Prostate gland (tissue), 2 donors: ENCODE measurements at places on chromosomes 4 and X. TPM values are rescaled to one million over a fixed set of nuclear protein-coding genes. Genes with fewer than 3 reads are reported as not detected.

The NSG1 gene
- 17.1 TPM for total RNA-seq

- H3K27ac ChIP-seq: no peak overlapping the region
- H3K36me3 ChIP-seq: no peaks in the 10 kb centered on the region
- H3K27me3 ChIP-seq: no peaks in the 10 kb centered on the region
- no peak overlapping the region for H3K4me3 ChIP-seq
Measured at GRCh38 chrX:31461266-31461665, 389.4 kb upstream of the FTHL17 start.

The PRKG2 gene
- 5.2 TPM for total RNA-seq

The PABPC1L2B gene
- 2.0 TPM for total RNA-seq

The SRPX gene
- 8.6 TPM for total RNA-seq

- H3K4me3 ChIP-seq: no peak overlapping the region
- no peaks in the 10 kb centered on the region for H3K27me3 ChIP-seq
- no peaks in the 10 kb centered on the region for H3K4me1 ChIP-seq
- H3K36me3 ChIP-seq: no peaks in the 10 kb centered on the region
- DNase-seq: no peak
Measured at GRCh38 chrX:17669891-17670290, 67.4 kb upstream of the SCML1 start.

- no peaks in the 10 kb centered on the region for H3K4me1 ChIP-seq
- no peaks in the 10 kb centered on the region for H3K36me3 ChIP-seq
- no peak for DNase-seq
- no peak overlapping the region for H3K4me3 ChIP-seq
- H3K27me3 ChIP-seq: no peaks in the 10 kb centered on the region
- H3K27ac ChIP-seq: no peak overlapping the region
Measured at GRCh38 chrX:41589634-41590270, 99.0 kb upstream of the GPR34 start.

GRCh38 chrX:150616179-150616862, 47.9 kb downstream of the MTM1 start:
- DNase-seq: no peak
- H3K27me3 ChIP-seq: no peaks in the 10 kb centered on the region
- no peaks in the 10 kb centered on the region for H3K4me1 ChIP-seq
- no peak overlapping the region for H3K4me3 ChIP-seq
- H3K36me3 ChIP-seq: no peaks in the 10 kb centered on the region

GRCh38 chr4:100582146-100582545, 64.3 kb upstream of the EMCN start:
- DNase-seq: no peak
- H3K4me3 ChIP-seq: no peak overlapping the region
- no peaks in the 10 kb centered on the region for H3K27me3 ChIP-seq
- H3K27ac ChIP-seq: no peak overlapping the region
- H3K4me1 ChIP-seq: no peaks in the 10 kb centered on the region
- no peaks in the 10 kb centered on the region for H3K36me3 ChIP-seq

DNA sequence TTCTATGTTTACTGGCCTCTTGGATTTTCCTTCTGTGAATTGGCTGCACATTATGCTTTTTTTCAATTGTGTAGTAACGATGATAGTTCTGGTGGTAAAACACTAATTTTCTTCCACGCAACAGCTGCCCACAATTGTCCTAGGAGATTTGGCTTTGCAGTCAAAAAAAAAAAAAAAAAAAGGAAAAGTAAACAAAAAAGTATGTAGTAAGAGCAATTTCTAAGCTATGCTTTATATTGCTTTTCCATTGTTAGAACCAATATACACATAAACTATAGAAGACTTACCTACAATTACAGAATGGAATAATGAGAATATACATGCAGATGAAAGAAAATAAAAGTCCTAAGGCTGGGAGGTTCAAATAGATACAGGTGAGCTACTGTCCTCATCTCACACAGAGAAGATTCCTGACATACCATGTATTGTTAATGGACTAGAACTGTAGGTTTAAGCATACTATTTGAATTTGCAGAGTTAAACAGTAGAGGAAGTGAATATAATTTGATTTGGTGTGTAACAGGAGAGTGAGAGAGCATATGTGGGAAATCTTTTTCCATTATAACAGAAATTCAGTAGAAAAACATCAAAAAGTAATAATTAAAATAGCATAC, 976.2 kb downstream of the RAB28 start:
- H3K4me1 ChIP-seq: no peaks in the 10 kb centered on the region
- H3K27ac ChIP-seq: no peak overlapping the region
- H3K27me3 ChIP-seq: no peaks in the 10 kb centered on the region

DNA sequence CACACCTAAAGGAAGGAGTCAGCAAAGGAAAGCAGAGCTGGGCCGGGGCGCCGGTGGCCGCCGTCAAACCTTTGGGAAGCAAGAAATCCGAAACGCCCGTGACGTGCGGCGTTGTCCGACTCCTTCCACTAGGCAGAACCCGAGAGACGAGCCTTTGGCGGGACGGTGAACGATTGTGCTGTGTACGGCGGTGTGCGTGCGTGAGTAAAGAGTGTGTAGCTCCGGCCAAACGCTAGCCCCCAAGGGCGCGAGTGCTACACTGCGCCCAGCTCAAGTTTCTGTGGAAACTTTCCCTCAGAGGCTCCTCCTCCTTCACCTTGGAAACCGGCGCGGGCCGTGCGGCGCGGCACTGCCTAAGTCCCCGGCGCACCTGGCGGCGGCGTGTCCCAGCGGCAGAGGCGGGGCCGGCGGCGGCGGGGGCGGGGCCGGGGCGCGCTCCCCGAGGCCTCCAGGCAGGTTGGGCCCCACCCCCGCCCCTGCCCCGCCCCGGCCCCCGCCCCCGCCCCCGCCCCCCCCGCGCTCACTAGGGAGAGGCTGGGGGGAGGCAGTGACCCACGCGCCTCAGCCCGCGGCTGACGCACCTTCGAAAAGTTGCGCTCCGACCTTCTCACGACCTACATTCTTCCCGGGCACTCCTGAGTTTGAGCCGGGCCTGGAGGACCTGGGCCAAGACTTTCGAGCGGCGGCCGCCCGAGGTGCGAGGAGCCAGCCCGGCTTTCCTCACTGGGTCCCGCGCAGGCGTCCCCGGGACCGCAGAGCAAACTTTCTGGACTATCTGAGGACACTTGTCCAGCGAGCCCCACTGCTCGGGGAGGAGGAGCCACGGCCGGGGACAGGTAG, at the start of gene FHIP1A:
Gene FHIP1A, plus strand, starts transcription at position 547 of the 840 bp plus-strand sequence. CDS start 157,084 bp downstream, outside the sequence.
- H3K27me3 ChIP-seq: no peaks in the 10 kb centered on the region
- peak within 1 kb of the TSS; percentile 54 for H3K4me3 ChIP-seq
- H3K36me3 ChIP-seq: no peaks in the 10 kb centered on the region
- no peaks in the 10 kb centered on the region for H3K4me1 ChIP-seq
- H3K27ac ChIP-seq: peak within 1 kb of the TSS; percentile 88

DNA sequence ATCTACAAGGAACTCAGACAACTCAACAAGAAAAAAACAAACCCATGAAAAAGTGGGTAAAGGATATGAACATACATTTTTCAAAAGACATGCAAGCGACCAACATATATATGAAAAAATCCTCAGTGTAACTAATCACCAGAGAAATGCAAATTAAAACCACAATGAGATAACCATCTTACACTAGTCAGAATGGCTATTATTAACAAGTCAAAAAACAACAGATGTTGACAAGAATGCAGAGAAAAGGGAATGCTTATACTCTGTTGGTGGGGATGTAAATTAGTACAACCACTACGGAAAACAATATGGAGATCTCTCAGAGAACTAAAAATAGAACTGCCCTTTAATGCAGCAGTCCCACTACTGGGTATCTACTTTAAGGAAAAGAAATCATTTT, 12.1 kb downstream of the NIPAL1 start:
- H3K4me3 ChIP-seq: no peak overlapping the region
- no peak for DNase-seq
- H3K36me3 ChIP-seq: no peaks in the 10 kb centered on the region
- H3K27ac ChIP-seq: no peak overlapping the region
- H3K27me3 ChIP-seq: no peaks in the 10 kb centered on the region

The TNIP3 gene
- total RNA-seq: not detected

- no peak overlapping the region for H3K27ac ChIP-seq
- DNase-seq: no peak
Measured at GRCh38 chr4:17103231-17103630, 204.8 kb upstream of the LDB2 start.

- no peak overlapping the region for H3K27ac ChIP-seq
- no peak overlapping the region for H3K4me3 ChIP-seq
- DNase-seq: no peak
- H3K27me3 ChIP-seq: no peaks in the 10 kb centered on the region
Measured at GRCh38 chrX:114162068-114162735, 421.7 kb upstream of the HTR2C start.

The FGF13 gene
- total RNA-seq: 22.4 TPM

The CENPVL3 gene
- total RNA-seq: not detected

GRCh38 chrX:41412261-41413081, 34.7 kb upstream of the NYX start:
- H3K27ac ChIP-seq: no peak overlapping the region
- no peak for DNase-seq
- no peaks in the 10 kb centered on the region for H3K4me1 ChIP-seq
- no peaks in the 10 kb centered on the region for H3K27me3 ChIP-seq
- no peak overlapping the region for H3K4me3 ChIP-seq

DNA sequence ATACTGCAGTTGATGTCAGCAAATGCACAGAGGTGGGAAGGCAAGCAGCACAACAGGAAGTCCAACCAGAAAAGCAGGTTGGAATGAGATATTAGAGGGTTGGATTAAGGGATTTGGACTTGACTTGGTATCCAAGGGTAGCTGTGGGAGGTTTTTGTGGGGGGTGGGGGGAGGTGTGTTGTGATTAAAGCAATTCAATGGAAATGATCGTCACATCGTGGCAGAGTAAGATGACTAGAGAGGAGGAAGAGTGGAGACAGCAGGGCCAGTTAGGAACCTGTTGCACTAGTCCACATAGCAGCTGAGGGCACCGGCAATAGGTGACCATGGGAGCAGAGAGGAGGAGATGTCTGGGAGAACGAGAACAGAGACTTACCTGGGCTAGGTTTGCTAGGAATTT, 2.4 kb downstream of the SLC25A43 start:
- no peak overlapping the region for H3K4me3 ChIP-seq
- no peaks in the 10 kb centered on the region for H3K4me1 ChIP-seq
- no peak for DNase-seq

- no peak overlapping the region for H3K27ac ChIP-seq
- no peak for DNase-seq
- H3K4me3 ChIP-seq: no peak overlapping the region
- no peaks in the 10 kb centered on the region for H3K36me3 ChIP-seq
- H3K4me1 ChIP-seq: no peaks in the 10 kb centered on the region
Measured at GRCh38 chr4:129232589-129233337, 136.8 kb downstream of the C4orf33 start.

GRCh38 chrX:108000751-108001150, 18.6 kb upstream of the TEX13B start:
- H3K27ac ChIP-seq: no peak overlapping the region
- DNase-seq: peak; percentile 41
- no peak overlapping the region for H3K4me3 ChIP-seq
- no peaks in the 10 kb centered on the region for H3K4me1 ChIP-seq
- no peaks in the 10 kb centered on the region for H3K36me3 ChIP-seq

DNA sequence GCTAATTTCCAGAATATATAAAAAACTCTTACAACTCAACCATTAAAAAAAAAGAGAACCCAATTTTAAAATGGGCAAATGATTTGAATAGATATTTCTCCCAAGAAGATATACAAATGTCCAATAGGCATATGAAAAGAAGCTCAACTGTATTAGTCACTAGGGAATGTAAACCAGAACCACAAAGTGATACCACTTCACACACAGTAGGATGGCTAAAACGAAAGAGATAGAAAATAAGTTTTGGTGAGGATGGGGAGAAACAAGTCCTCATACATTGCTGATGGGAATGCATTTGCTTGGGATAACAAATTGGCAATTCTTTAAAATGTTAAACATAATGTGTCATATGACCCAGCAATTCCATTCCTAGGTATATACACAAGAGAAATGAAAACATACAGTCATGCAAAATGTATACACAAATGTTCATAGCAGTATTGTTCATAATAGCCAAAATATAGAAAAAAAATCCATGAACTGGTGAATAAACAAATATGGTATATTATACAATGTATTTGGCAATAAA, 5.7 kb downstream of the TCEAL3 start:
- DNase-seq: no peak
- H3K4me3 ChIP-seq: no peak overlapping the region
- no peak overlapping the region for H3K27ac ChIP-seq
- no peaks in the 10 kb centered on the region for H3K36me3 ChIP-seq

DNA sequence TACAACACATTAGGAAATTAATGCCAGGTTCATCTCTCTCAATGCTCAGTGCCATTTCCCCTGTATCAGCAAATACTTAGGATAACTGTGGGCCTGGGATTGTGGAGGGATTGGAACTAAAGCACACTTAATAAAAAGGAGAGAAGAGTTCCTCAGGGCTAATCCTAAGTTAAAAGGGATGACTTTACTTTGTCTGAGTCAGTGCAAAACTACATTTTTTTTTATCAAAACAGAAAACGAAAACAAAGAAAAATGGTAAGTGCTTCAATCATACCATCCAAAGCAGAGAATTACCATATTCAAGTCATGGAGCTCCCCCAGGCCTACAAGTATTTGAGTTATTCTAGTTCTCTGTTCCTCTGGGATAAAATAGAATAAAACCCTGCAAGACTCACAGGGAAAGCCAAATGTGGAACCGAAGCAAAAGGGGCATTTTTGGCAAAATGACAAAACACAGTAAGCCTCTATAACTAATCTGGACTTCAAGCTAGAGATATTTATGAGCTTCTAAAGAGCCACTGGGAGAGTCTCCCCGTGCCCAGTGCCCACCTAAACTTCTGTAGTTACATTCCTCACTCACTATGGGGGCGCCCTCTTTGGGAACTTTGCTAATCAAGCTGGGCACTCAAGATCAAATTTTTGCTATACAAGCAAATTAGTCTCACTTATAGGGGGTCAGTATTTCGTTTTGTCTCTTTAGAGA, 53.4 kb downstream of the PALLD start:
- no peak overlapping the region for H3K4me3 ChIP-seq
- H3K27me3 ChIP-seq: no peaks in the 10 kb centered on the region
- no peak for DNase-seq
- no peak overlapping the region for H3K27ac ChIP-seq
- H3K36me3 ChIP-seq: no peaks in the 10 kb centered on the region

DNA sequence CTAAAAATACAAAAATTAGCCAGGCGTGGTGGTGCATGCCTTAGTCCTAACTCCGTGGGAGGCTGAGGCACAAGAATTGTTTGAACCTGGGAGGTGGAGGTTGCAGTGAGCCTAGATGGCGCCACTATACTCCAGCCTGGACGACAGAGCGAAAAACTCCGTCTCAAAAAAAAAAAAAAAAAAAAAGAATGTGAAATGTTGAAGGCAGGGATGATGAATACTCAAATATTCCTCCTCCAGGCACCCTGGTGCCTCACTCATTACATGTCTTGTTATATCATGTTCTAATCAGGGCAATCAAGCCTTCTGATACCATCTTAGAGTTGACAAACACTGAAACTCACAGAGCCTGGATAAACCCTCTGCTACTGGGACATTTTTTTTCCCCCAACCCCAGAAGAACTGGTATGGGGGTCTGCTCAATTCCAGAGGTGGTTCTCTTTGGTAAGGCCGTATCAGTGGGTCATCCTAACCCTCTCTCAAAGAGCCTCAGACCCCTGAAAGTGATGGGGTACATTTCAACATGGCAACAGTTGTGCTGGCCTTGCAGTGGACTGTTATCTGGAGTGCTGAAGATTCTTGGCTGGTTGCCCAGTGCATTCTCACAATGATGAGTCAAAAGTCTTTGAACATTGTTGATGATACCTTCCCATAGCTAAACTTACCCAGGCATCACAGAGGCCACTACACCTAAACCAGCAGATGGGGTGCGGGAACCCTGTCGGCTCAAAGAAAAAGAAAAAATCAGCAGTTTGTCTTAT, 2.4 kb upstream of the SH3KBP1 start:
- no peaks in the 10 kb centered on the region for H3K4me1 ChIP-seq
- DNase-seq: no peak
- H3K36me3 ChIP-seq: no peaks in the 10 kb centered on the region
- no peak overlapping the region for H3K4me3 ChIP-seq
- H3K27ac ChIP-seq: no peak overlapping the region

The TMPRSS11D gene
- total RNA-seq: not detected

The EDA gene
- total RNA-seq: 8.1 TPM
